ENCODE measurements at places on chromosomes 3 and 15. TPM values are rescaled to one million over a fixed set of nuclear protein-coding genes. Genes with fewer than 3 reads are reported as not detected.

GRCh38 chr3:7504886-7505775, 644.2 kb downstream of the GRM7 start:
- DNase-seq: peak; percentile 35

The GOLGA6B gene
- 0.07 TPM for polyA plus RNA-seq

The XCR1 gene
- polyA plus RNA-seq: 1.2 TPM

- no peak for DNase-seq
These were observed 504.7 kb upstream of the NR2F2 start for GRCh38 chr15:95825671-95826411.

The AHSG gene
- polyA plus RNA-seq: 1.8 TPM

DNA sequence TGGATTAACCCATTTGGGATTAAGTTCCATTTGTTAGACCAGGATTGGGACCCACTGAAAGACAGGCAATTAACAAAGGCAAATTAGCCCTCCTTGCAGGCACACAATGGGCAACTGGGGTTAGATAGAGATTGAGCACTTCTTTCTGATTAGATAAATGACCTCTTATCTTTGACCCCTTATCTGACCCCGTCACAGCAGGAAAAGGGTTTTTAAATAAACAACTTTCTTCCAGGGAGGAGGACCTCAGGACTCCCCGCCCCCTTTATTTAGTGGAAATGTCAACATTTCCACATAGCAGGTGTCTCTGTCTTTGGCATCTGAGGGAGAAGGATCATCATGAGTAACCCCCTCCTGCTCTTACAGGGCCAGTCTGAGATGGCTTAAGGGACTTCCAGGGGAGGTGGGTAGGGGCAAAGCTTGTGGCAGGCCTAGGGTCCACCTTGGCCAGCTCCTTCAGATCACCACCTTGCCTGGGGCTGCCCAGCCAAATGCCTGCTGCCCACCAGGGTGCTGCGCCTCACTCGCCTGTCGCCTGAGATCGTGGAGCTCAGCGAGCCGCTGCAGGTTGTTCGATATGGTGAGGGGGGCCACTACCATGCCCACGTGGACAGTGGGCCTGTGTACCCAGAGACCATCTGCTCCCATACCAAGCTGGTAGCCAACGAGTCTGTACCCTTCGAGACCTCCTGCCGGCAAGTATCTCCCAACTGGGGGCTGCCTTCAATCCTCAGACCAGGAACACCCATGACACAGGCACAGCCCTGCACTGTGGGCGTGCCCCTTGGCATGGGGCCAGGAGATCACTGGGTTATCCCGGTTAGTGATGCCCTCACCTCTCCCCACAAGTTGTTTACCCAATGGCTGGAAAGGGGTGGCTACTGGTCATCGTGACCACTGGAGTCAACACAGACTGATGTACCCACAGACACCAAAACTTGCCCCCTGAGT, 2.6 kb upstream of the WDR6 start:
- DNase-seq: peak; percentile 56

DNA sequence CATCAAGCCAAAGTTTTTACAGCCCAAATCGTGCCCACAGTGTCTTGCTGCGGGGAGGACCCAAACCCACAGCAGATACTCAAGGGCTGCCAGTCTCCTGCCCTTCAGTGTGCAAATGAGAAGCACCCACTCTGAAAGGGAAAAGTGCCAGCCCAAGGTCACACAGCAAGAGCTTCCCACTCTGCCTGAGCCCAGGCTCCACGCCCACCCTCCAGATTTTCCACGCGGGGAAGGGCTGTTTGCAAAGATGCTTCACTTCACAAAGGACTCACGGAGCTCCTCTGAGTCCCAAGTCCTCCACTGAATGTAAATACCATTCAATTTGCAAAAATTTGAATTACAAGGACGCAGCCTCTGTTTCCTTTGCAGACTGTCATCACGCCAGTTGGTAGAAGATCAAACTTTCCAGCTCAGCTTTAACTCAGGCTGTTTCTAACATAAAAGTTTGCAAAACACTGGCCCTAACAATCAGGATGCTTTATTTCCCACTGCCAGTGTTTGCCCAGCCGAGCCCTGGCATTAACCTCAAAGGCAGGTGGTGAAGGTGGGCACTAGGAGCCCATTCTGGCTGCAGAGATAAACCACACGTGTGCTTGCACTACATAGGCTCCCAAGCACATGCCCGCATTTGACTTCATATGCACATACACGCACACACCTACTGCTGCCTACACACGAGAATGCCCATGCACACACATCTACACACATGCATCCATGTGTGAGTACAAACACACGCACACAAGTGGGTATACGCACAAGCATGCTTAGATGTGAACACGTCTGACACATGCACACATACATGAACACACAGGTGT, 7.6 kb downstream of the CACNA2D2 start:
- DNase-seq: no peak

- no peak for DNase-seq
These were observed 32.5 kb upstream of the GOLGA8A start for GRCh38 chr15:34470091-34470490.

All from large intestine (tissue), 12 donors.